ENCODE measurements at places on chromosomes 13 and 19.

- peak; percentile 78 for DNase-seq
Observed at GRCh38 chr13:112443995-112444311, 67.8 kb downstream of the SPACA7 start.

DNA sequence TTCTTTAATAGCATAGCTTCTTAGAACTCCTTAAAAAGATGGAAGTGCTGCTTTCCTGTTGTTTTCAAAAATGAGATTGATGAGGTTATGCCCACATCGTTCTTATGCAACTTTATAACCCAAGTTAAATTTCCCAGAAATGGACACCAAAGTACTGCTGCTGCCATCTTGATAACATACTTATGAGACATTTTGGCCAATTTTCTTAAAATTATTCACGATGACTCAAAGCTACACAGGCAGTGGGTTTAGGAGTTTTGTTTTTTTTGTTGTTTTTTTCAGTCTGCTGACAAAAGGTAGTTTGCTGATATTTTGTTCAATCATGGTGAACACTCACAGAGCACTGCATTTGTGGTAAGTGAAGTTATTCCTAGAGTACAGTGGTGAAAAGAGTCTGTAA, 54.9 kb upstream of the RFC3 start:
- DNase-seq: no peak

- peak; percentile 57 for DNase-seq
Observed at GRCh38 chr19:43820098-43820883, 6.8 kb upstream of the ZNF283 start.

DNA sequence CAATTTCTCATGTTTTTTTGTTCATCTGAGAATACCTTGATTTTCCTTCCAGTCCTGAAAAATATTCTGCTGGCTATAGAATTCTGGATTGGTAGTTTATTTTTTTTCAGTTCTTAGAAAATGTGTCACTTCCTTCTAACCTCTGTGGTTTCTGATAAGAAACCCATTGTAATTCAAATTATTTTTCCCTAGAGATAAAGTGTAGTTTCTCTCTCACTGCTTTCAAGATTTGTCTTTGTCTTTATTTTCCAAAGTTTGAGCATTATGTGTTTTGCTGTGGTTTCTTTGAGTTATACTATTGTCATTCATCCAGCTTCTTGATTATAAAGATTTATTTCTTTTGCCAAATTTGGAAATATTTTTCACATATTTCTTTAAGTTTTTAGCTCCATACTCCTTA, 324.0 kb upstream of the SPRY2 start:
- DNase-seq: no peak

DNA sequence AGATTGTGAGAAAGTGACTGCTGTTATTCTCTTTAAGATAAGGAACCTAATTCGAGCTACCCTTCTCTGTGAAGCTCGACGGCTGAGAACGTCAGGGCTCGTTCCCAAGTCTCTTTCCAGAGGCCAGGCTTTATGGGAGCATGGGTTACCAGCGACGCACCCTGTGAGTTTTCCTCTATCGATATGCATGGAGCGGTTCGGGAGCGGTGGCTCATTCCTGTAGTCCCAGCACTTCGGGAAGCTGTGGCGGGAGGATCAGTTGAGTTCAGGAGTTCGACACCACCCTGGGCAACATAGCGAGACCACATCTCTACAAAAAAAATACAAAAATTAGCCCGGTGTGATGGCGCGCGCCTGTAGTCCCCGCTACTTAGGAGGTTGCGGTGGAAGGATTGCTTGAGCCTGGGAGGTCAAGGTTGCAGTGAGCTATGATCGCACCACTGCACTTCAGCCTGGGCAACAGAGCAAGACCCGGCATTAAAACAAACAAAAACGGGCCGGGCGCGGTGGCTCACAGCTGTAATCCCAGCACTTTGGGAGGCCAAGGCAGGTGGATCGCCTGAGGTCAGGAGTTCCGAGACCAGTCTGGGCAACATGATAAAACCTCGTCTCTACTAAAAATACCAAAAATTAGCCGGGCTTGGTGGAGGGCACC, 681 bp upstream of the ZNF606 start:
- no peak for DNase-seq

Measured in activated CD4-positive, alpha-beta T cell treated with anti-CD3 and anti-CD28 coated beads for 48 hours (primary cell).